ENCODE measurements at places on chromosomes 3 and 15.

- H3K4me1 ChIP-seq = no peaks in the 10 kb centered on the region
- no peaks in the 10 kb centered on the region for H3K36me3 ChIP-seq
- H3K27me3 ChIP-seq = no peaks in the 10 kb centered on the region
- no peak overlapping the region for H3K27ac ChIP-seq
- DNase-seq = no peak
These were observed 41.3 kb downstream of the FAM174B start for GRCh38 chr15:92614301-92614700.

DNA sequence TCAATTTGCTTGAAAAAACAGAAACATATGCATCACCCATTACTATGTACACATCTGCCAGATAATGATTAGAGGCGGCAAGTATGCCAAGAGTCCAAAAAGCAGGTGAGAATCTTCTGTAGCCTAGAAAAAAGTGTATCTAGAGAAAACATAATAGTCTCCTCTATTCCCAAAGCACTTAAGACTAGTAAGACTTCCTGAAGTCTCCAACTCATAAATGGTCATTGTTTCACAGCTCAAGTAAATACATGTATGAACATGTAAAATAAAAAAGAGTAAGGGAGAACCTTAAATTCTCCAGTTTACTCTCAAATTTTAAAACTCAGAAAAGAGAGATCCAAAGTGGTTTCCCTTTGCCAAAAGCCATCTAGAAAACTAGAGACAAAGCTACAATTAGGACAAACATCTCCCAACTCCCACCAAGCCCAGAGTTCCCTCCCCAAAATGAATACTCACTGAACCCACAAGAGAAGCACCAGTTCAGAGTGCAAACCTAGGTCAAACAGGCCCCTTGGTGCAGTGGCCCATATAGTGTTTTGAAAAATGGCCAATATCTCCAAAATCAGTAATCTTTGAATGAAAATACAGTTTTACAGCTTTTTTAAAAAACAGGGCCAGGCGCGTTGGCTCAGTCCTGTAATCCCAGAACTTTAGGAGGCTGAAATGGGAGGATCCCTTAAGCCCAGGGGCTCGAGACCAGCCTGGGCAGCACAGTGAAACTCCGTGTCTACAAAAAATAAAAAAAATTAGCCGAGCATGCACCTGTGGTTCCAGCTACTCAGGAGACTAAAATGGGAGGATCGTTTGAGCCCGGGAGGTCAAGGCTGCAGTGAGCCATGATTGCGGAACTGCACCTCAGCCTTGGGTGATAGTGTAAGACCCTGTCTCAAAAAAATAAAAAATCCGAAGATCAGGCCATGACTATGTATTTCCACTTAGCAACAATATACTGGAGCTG is 11.0 kb upstream of the MAP4 start:
- DNase-seq = no peak
- H3K4me3 ChIP-seq = no peak overlapping the region
- H3K36me3 ChIP-seq = no peaks in the 10 kb centered on the region
- H3K27me3 ChIP-seq = no peaks in the 10 kb centered on the region

- H3K4me3 ChIP-seq = no peak overlapping the region
- no peaks in the 10 kb centered on the region for H3K4me1 ChIP-seq
- peak; percentile 83 for DNase-seq
- no peaks in the 10 kb centered on the region for H3K36me3 ChIP-seq
- no peaks in the 10 kb centered on the region for H3K27me3 ChIP-seq
These were observed 28.9 kb downstream of the FBXW12 start for GRCh38 chr3:48400824-48401433.

DNA sequence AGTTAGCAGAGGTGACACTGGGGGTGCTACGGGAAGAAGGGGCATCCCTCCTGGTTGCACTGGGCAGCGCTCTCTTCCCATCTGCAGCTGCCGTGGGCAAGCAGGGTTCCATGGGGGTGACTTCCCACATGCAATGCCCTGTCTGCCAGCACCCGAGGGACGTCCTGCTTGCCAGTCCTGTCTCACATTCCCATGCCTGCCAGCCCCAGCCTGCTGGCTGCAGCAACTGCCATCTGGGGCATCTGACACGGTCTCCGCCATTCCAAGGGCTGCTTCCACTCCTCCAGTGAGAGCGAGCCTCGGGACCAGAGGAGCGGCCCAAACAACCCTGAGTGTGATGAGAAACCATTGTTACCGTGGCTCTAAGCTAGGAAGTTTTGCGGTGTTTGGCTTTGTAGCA is 45.4 kb upstream of the RPL32 start:
- H3K4me1 ChIP-seq = peaks cover 45% of the 10 kb centered on the region
- H3K27ac ChIP-seq = no peak overlapping the region
- H3K4me3 ChIP-seq = no peak overlapping the region
- no peaks in the 10 kb centered on the region for H3K27me3 ChIP-seq

- DNase-seq = no peak
- no peak overlapping the region for H3K4me3 ChIP-seq
- H3K4me1 ChIP-seq = no peaks in the 10 kb centered on the region
- H3K27ac ChIP-seq = no peak overlapping the region
- H3K36me3 ChIP-seq = no peaks in the 10 kb centered on the region
These were observed 31.4 kb upstream of the CTNNB1 start for GRCh38 chr3:41167722-41168497.

- H3K4me1 ChIP-seq = no peaks in the 10 kb centered on the region
- no peaks in the 10 kb centered on the region for H3K27me3 ChIP-seq
- no peak overlapping the region for H3K27ac ChIP-seq
- H3K36me3 ChIP-seq = no peaks in the 10 kb centered on the region
- no peak for DNase-seq
These were observed 536.8 kb downstream of the CADM2 start for GRCh38 chr3:85495602-85496001.

GRCh38 chr3:73029321-73029796 is 32.1 kb upstream of the EBLN2 start:
- no peaks in the 10 kb centered on the region for H3K4me1 ChIP-seq
- no peaks in the 10 kb centered on the region for H3K27me3 ChIP-seq
- no peak overlapping the region for H3K4me3 ChIP-seq
- DNase-seq = no peak

GRCh38 chr3:5271372-5271683 is 83.8 kb downstream of the EDEM1 start:
- no peaks in the 10 kb centered on the region for H3K27me3 ChIP-seq
- H3K4me1 ChIP-seq = no peaks in the 10 kb centered on the region
- H3K27ac ChIP-seq = no peak overlapping the region
- no peak overlapping the region for H3K4me3 ChIP-seq

- no peak overlapping the region for H3K4me3 ChIP-seq
- H3K36me3 ChIP-seq = no peaks in the 10 kb centered on the region
- DNase-seq = peak; percentile 22
- no peak overlapping the region for H3K27ac ChIP-seq
These were observed 16.1 kb downstream of the SLC28A2 start for GRCh38 chr15:45268135-45268534.

DNA sequence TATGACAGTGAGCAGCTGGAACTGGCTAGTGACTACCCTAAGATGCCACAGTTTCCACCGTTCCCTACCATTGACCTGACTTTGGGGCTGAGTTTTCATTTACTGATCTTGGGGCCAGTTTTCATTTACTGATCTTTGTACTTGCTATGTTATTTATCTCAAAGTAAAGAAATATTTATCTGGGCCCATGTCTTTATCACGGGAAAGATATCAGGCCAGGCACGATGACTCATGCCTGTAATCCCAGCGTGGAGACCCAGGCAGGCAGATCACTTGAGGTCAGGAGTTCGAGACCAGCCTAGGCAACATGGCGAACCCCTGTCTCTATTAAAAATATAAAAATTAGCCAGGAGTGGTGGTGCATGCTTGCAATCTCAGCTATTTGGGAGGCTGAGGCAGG is 83.5 kb downstream of the EOMES start:
- no peak overlapping the region for H3K4me3 ChIP-seq
- H3K27ac ChIP-seq = no peak overlapping the region
- no peaks in the 10 kb centered on the region for H3K27me3 ChIP-seq
- no peaks in the 10 kb centered on the region for H3K36me3 ChIP-seq
- H3K4me1 ChIP-seq = peaks cover 8% of the 10 kb centered on the region

DNA sequence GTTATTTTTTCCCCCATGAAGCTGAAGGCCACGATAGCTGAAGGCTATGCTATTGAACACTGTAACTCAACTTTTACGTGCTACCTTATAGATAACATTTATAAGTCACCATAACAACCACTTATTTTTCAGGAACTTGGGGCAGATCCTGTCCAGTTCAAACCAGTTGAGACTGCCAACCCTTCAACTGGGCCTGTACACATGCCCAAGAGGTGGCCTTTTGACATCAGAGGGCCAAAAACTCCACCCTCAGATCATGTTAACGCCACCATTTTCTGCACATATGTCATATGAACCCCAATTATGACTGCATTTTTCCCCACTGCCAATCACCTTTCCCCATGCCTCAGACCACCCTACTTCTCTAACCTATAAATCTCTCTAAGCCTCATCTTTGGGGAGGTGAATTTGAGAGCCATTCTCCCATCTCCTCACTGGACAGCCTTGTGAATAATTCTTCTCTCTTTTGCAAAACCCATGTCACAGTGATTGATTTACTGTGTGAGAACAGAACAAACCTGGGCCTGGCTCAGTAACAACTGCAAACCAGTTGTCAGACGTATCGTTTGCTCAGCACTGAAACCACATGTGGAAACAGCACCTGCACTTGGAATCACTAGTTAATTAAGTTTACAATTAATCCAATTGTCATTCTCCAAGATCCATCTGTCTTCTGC is 42.5 kb downstream of the ZNF445 start:
- no peaks in the 10 kb centered on the region for H3K27me3 ChIP-seq
- H3K4me3 ChIP-seq = no peak overlapping the region
- no peak for DNase-seq
- peaks cover 11% of the 10 kb centered on the region for H3K4me1 ChIP-seq

- H3K4me1 ChIP-seq = no peaks in the 10 kb centered on the region
- H3K4me3 ChIP-seq = no peak overlapping the region
- no peak for DNase-seq
These were observed 21.4 kb downstream of the FAH start for GRCh38 chr15:80174017-80174746.

GRCh38 chr3:122484985-122485384 is 29.8 kb downstream of the KPNA1 start:
- H3K27me3 ChIP-seq = no peaks in the 10 kb centered on the region
- H3K4me3 ChIP-seq = no peak overlapping the region
- peaks cover 11% of the 10 kb centered on the region for H3K36me3 ChIP-seq
- no peaks in the 10 kb centered on the region for H3K4me1 ChIP-seq

DNA sequence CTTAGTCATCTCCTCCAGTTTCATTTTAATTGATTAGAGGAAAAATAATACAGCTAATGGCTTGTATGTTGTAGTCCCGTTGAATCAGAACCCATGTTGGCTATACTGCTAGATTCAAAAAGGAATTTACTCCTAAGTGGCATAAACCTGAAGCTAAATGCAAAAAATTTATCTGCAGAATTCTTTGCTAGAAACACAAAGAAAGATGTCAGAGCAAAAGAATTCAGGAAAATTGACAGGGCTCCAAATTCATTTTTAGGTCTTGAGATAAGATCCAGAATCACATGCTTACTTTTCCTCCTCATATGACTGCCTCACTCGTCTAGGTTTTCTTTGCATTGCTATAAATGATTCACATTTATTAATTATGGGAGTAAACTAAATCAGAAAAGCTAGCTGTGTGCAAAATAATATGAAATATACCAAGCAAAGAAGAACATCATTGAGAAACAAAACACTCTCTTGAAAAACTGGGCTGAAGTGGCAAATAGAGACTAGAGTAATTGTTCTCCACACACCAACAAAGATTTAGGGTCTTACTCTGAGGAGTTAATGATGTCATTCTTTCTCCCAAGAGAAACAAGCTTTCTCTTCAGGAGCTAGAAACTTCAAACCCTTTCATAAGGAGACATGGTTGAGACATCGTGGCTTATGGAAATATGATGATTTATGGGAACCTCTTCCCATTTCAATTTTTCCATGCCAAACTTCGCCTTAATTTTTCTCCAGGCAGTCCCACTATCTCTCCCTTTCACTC is 94.8 kb upstream of the FEZF2 start:
- no peak overlapping the region for H3K4me3 ChIP-seq
- H3K27me3 ChIP-seq = no peaks in the 10 kb centered on the region
- H3K27ac ChIP-seq = no peak overlapping the region
- no peaks in the 10 kb centered on the region for H3K4me1 ChIP-seq
- DNase-seq = no peak

DNA sequence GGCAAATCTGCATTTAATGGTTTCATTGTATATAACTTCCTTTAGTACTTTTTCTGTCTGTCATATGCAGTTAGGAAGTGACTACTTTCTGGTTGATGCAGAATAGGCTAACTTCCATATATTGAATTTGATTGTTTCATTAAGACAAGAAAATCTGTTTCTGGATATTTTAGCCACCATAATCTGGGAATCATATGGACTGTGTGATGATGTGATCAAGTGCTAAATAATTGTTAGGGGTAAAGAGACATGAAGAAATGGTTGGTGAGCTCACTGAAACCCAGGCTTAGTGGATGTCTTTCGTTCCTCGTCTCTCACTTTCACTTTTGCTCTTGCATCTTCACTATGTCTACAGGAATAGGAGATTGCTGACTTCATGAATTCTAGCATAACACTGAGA is 3.5 kb upstream of the MNS1 start:
- peak overlapping the region; percentile 43 for H3K27ac ChIP-seq
- H3K27me3 ChIP-seq = no peaks in the 10 kb centered on the region
- H3K36me3 ChIP-seq = no peaks in the 10 kb centered on the region
- peak; percentile 62 for DNase-seq
- peaks cover 4% of the 10 kb centered on the region for H3K4me1 ChIP-seq
- peak overlapping the region; percentile 14 for H3K4me3 ChIP-seq

- no peak overlapping the region for H3K27ac ChIP-seq
- H3K4me3 ChIP-seq = no peak overlapping the region
- no peaks in the 10 kb centered on the region for H3K36me3 ChIP-seq
- no peaks in the 10 kb centered on the region for H3K27me3 ChIP-seq
- H3K4me1 ChIP-seq = peaks cover 29% of the 10 kb centered on the region
- no peak for DNase-seq
These were observed 254.5 kb downstream of the FAM43A start for GRCh38 chr3:194939949-194940770.

DNA sequence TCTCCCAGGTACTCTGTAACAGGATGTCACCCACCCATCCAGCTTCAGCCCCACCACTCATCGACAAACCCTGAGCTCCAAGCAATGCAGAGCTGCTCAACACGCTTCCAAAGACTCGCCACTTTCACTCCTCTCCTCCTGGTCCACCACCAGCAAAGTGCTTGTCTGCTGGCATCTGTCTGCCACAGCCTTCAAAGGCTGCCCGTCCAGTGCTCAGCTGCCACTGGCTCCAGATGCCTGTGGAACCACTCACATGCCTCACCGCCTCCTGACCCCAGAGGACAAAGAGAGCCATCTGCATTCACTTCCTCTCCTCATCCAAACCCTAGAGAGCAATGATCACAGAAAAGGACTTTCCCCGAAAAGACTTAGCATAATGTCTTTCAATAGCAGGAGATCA is 109.5 kb upstream of the OCA2 start:
- no peak overlapping the region for H3K27ac ChIP-seq
- H3K27me3 ChIP-seq = no peaks in the 10 kb centered on the region
- H3K36me3 ChIP-seq = peaks cover 6% of the 10 kb centered on the region
- no peaks in the 10 kb centered on the region for H3K4me1 ChIP-seq
- H3K4me3 ChIP-seq = no peak overlapping the region

DNA sequence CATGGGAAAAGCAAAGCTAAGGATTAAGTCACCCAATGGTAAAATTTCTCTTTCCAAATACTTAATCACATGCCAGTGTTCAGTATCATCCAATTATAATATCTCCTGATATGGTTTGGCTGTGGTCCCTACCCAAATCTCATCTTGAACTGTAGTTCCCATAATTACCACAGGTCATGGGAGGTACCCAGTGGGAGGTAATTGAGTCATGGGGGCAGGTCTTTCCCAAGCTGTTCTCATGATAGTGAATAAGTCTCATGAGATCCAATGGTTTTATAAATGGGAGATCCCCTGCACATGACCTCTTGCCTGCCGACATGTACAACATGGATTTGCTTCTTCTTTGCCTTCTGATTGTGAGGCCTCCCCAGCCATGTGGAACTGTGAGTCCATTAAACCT is 26.1 kb upstream of the NMB start:
- no peaks in the 10 kb centered on the region for H3K27me3 ChIP-seq
- H3K4me3 ChIP-seq = no peak overlapping the region
- H3K4me1 ChIP-seq = peaks cover 20% of the 10 kb centered on the region
- peaks cover 48% of the 10 kb centered on the region for H3K36me3 ChIP-seq

Data from B cell (primary cell).